ENCODE measurements at places on chromosomes 7 and 10. TPM values are rescaled to one million over a fixed set of nuclear protein-coding genes. Genes with fewer than 3 reads are reported as not detected.
A peak's percentile ranks its signal among the peaks of the same experiment; 100 is the strongest.

GRCh38 chr10:79937701-79938151 is 11.2 kb downstream of the SFTPD start:
- no peak for DNase-seq

- no peak for DNase-seq
Observed at GRCh38 chr10:72659694-72660093, 32.2 kb upstream of the MCU start.

The EEPD1 gene
- total RNA-seq = 8.8 TPM

GRCh38 chr10:110409488-110409887 is 88.2 kb upstream of the DUSP5 start:
- no peak for DNase-seq

The FGFR2 gene
- 90.4 TPM for total RNA-seq

DNA sequence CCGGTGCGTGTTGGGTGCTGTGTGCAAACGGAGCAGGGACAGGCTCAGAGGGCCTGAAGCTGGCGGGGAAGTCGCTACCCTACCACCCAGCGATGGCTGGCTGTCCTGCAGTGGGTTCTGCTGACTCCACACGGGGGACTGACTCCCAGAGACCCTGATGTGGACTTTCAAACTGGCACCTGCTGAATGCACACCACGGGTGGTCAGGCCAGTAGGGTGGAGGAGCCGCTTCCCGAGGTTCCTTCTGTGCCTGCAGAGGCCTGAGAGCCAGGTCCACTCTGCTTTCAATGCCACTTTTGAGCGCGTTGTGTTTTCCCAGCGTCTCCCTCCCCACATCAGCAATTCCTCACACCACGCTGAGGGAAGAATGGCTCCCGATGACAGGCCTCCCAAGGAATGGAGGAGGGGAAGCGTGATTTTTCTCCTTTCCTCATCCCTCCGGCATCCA is 135.3 kb downstream of the ADARB2 start:
- DNase-seq = no peak

- no peak for DNase-seq
Observed at GRCh38 chr7:7516156-7516555, 19.5 kb downstream of the COL28A1 start.

DNA sequence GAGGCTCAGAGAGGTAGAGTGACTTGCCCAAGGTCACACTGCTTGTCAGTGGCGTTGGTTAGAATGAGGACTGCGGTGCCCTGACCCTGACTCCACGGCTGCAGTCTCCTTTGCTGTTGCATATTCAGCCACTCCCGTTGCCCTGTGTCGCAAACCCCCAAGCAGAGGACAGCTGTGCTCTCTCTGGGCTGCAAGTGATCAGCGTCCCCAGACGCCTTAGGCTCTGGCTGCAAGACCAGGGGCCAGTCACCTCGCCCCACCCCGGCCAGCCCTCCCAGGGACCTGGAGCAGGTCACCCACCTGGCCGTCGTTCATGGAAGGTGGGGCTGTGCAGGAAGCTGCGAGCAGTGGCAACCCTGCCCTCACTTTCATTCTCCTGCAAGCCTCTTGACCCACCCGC is 51.7 kb upstream of the NANOS1 start:
- DNase-seq = no peak

The UCMA gene
- total RNA-seq = not detected

DNA sequence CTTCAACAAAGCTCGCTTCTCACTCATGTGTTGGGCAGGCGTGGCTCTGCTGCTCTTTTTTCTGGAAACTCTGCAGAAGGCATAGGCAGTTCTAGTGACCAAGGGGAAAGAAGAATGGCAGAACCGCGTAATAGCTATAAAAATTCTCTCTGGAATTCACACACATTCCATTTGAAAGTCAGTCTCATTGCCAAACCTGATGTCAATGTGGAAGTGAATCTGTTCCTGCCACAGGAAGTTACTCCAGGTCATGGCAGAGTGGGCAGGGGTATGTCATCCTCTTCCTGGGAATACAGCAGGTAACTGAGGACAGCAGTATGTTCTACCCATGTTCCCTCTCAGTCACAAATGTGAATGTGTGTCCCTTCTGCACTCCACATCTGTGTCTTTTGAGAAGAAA is 8.2 kb upstream of the PAXIP1 start:
- no peak for DNase-seq

GRCh38 chr7:20228654-20229053 is 11.5 kb upstream of the MACC1 start:
- no peak for DNase-seq

The AMZ1 gene
- total RNA-seq = not detected

The POR gene
- 102 TPM for total RNA-seq

- DNase-seq = no peak
Observed at GRCh38 chr10:79189853-79190435, 121.2 kb downstream of the ZMIZ1 start.

The TEX36 gene
- total RNA-seq = not detected

GRCh38 chr7:72753781-72754180 is 74.2 kb downstream of the TYW1B start:
- no peak for DNase-seq

- no peak for DNase-seq
Observed at GRCh38 chr10:71849461-71849908, 1.6 kb downstream of the PSAP start.

The HOXA4 gene
- 1.4 TPM for total RNA-seq

- no peak for DNase-seq
Observed at GRCh38 chr7:8105449-8106095, 137.0 kb downstream of the GLCCI1 start.

The WDR86 gene
- total RNA-seq = 10.6 TPM

GRCh38 chr10:76576276-76576962 is 1061.2 kb downstream of the KCNMA1 start:
- no peak for DNase-seq

- no peak for DNase-seq
Observed at GRCh38 chr10:125375210-125375609, 214.8 kb upstream of the CTBP2 start.

DNA sequence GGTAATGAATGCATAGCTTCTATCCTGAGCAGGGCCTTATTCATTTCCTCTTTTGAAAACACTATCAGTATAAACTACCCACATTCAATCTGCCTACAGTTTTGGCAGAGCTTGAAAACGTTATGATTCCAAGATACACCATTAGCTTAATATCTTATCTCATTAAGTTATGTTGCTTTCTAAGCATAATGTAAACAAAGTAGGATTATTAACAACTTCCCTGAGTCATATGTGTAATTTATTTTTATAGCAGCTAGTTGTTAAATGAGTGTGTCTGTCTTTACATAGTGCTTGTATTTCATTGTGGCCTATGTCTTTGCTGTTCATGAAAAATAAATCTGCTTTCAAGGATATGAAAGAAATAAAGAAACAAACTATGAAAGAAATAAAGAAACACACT is 106.2 kb upstream of the DLX6 start:
- no peak for DNase-seq

The SFTPA1 gene
- not detected for total RNA-seq

- peak; percentile 46 for DNase-seq
Observed at GRCh38 chr10:87500646-87501048, 4.0 kb upstream of the MINPP1 start.

DNA sequence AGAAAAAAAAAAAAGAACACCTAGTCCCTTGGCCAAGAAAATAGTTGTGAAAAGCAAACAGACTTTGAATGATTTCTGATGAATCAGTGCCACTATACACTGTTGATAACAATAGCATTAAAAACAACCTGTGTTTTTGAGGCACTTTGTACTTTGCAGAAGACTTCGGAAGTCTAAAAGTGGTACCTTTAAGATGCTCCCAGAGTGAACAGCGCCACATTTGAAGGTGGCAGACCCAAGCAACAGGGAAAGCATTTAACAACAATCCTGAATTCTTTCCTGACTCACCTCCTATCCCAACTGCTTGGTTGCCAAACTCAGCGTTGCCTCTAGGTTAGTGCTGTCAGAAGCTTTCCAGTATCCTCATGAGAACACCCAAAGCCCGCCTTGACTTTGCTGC is 102.5 kb upstream of the CCDC6 start:
- DNase-seq = no peak

- peak; percentile 37 for DNase-seq
Observed at GRCh38 chr7:68235937-68236336, 1239.3 kb downstream of the TYW1 start.
